ENCODE measurements at places on chromosomes 11 and 22. TPM values are rescaled to one million over a fixed set of nuclear protein-coding genes. Genes with fewer than 3 reads are reported as not detected.

The RBMXL2 gene
- not detected for total RNA-seq

The PNPLA3 gene
- 1.4 TPM for total RNA-seq

The CD6 gene
- 0.06 TPM for total RNA-seq

The DDX25 gene
- 0.74 TPM for total RNA-seq

The TMEM151A gene
- 0.60 TPM for total RNA-seq

The MRGPRX4 gene
- not detected for total RNA-seq

The KCNE3 gene
- 0.06 TPM for total RNA-seq

The MRGPRG gene
- total RNA-seq = not detected

The OSM gene
- total RNA-seq = 0.06 TPM

The FGF19 gene
- total RNA-seq = not detected

The CARD18 gene
- total RNA-seq = 0.80 TPM

GRCh38 chr11:98136357-98136756, 884.4 kb upstream of the CNTN5 start:
- no peak for DNase-seq

GRCh38 chr22:37854946-37855345, 5.7 kb downstream of the EIF3L start:
- no peak for DNase-seq

- DNase-seq = peak; percentile 54
These were observed 19.5 kb downstream of the IL17REL start for GRCh38 chr22:49992921-49993648.

- DNase-seq = no peak
These were observed 109.8 kb downstream of the EHF start for GRCh38 chr11:34730544-34731295.

GRCh38 chr22:43666457-43666856, 145.6 kb downstream of the EFCAB6 start:
- no peak for DNase-seq

- no peak for DNase-seq
These were observed 5.6 kb downstream of the MICALL1 start for GRCh38 chr22:37911697-37912096.

DNA sequence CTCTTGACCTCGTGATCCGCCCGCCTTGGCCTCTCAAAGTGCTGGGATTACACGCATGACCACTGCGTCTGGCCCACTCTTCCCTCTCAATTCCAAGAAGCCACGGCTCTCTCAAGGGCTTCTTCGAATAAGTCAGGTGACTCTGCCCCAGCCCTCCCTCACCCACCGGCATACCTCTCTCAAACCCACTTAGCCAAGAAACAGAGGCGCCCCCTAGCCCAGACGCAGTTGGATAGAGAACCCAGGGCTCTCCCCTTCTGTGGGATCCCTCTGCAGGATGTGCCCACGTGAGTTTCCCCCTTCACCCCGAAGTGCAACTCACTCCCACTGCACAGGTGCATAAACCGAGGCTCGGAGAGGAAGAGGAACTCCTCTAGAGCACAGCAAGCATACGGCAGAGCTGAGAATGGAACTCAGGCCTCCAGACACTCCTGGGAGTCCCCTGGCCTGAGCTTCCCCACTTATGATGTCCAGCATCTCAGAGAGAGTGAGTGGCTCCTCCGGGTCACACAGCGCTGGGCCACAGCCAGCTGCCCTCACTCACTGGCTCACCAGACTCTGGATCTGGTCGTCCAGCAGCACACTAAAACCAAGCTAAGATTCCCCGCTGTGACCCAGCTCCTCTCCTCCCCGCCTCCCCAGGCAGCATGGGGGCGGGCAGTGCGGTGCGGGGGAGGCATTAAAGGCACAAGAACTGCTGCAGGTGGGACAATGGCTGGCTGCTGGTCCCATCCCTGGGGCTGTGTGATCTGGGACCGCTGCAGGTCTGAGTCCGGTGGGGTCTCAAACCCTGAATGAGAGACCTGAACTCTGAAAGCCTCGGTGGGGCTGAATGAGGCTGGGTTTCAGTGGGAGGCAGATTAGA, 16.8 kb upstream of the RGL4 start:
- DNase-seq = no peak

- DNase-seq = no peak
These were observed 412.4 kb downstream of the BUD13 start for GRCh38 chr11:116360221-116360941.

- DNase-seq = no peak
These were observed 5.1 kb downstream of the POU2AF3 start for GRCh38 chr11:111303461-111303860.

DNA sequence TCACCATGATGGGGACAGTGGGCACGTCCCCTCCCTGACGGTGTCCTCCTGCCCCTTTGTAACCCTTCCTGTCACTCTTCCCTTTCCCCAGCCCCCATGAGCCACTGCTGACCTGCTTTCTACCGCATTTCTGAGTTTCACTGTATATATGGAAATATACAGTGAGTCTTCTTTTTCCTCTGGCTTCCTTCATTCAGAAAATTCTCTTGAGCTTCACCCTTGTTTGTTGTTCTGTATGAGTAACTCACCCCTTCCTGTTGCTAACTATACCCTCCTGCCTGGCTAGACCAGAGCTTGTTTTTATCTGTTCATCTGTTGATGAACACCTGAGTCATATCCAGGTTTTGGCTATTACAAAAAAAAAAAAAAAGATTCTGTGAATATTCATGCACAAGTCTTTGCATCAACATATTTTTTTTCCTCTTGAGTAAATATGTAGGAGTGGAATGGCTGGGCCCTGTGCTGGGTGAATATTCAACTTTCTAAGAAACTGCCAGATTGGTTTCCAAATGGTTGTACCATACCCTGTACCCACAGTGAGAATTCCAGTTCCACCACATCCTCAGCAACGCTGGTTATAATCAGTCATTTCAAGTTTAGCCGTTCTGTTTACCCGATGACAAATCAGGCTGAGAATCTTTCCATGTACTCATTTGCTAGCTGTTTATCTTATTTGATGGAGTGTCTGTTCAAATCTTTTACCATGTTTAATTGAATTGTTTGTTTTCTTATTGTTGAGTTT, 62.0 kb downstream of the IGF2 start:
- DNase-seq = peak; percentile 81

GRCh38 chr11:83310718-83311117, 24.6 kb upstream of the CCDC90B start:
- no peak for DNase-seq

Measured in Daoy (cell line).